ENCODE measurements at places on chromosomes 12 and 14. TPM values are rescaled to one million over a fixed set of nuclear protein-coding genes. Genes with fewer than 3 reads are reported as not detected.

Gene DAO
- total RNA-seq, result not detected

GRCh38 chr12:52217223-52217622, 15.8 kb upstream of the KRT7 start:
- peak; percentile 39 for DNase-seq

DNA sequence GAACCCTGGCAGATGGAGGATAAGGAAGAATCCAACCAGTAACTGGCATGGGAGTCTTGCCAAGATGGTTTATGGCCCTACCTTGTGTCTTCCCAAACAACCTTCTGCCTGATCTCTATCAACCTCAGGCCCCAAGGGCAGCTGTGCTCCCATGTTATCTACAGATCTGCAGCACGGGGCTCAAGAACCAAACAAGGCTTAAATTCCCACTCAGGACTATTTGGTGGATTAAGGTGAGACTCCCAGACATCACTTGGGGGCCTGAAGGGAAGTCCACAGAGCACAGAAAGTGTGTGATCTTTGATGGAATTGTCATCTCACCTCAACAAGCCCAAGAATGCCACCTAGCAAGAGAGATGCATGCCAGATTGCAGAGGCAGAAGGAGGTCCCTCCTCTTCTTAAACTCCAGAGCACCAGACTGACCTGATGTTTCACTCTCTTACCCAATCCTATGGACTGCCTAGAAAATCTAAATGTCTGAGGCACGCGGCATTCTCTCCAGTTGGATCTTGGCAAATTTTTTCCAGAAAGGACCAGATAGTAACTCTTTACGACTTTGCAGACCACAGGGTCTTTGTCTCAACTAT, 759.5 kb upstream of the TBX3 start:
- DNase-seq, result no peak

DNA sequence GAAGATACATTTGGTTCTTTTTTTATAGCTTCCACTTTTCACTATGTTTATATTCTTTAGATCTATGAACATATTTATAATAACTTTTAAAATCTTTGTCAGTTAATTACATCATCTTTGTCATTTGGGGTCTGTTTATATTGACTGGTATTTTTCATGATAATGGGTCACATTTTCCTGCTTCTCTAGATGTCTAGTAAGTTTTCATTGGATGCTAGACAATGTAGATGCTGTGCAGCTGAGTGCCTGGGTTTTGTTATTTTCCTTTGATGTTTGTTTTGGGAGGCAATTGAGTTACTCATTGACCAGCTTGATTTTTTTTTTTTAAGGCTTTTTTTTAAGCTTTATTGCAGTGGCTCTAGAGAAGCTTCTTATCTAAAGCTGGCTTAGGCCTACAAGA, 4.9 kb downstream of the MAP1LC3B2 start:
- DNase-seq, result no peak

- peak; percentile 60 for DNase-seq
Measured at GRCh38 chr12:51323966-51324895, at the start of gene BIN2. Gene BIN2, minus strand, starts transcription at chr12:51324174. Its CDS starts 72 bp downstream, at chr12:51324102.

DNA sequence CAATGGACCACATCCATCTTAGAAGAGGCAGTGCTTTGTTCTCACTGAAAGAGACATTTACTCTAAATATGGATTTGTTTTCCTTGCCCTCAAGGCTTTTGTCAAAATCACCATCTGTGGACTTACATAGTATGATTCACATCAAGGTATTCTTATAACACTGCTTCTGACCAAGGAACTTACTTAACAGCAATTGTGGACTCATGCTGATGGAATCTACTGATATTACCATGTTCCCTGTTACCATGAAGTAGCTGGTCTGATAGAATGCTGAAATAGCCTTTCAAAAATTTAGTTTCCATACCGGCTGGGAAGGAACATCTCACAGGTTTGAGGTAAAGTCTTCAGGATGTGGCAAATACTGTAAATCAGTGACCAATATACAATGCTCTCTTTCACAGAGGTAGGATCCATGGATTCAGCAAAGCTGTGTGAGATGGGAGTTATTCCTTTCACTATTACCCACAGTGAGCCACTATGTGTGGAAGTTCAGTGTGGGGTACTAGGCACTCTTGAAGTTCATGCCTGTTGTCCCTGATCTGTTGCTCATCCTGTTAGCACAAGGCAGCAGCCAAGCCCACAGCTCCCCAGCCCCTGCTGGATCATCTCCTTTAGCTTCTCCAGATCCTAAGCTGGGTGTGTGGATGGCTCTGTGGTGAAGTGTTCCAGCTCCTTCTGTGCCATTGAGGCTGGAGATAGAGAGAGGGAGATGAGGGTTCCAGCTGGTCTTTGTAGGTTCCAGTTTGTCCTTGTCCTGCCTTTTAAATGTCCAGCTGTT, 126.4 kb downstream of the ATP23 start:
- DNase-seq, result peak; percentile 27

Measured in osteoblast (primary cell).